ENCODE measurements at places on chromosomes 13 and 19.

GRCh38 chr19:45097776-45098520 is 5.0 kb downstream of the PPP1R37 start:
- peak; percentile 89 for DNase-seq

GRCh38 chr13:46615888-46616531 is 63.0 kb downstream of the LRCH1 start:
- DNase-seq: no peak

- no peak for DNase-seq
Measured at GRCh38 chr19:49442354-49442753, 1.0 kb upstream of the SLC17A7 start.

DNA sequence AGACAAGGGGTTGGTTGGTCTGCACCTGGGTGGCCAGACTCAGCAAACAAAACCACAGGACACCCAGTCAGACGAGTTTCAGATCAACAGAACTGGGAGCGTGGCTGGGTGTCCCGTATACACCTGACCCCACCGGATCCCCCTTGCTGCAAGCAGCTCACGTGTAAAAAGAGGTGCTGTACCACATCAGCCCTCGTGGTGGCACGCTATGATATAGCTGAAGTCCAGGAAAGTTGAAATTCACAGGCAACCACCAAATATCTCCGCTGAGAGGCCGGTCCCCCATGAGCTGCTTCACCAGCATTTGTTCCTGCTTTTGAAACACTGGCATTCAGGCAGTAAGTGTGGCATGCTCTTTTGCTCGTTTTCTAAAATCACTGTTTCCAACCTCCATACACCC is 92.3 kb downstream of the TUBA3C start:
- DNase-seq: no peak
